ENCODE measurements at places on chromosomes 6 and 20.

DNA sequence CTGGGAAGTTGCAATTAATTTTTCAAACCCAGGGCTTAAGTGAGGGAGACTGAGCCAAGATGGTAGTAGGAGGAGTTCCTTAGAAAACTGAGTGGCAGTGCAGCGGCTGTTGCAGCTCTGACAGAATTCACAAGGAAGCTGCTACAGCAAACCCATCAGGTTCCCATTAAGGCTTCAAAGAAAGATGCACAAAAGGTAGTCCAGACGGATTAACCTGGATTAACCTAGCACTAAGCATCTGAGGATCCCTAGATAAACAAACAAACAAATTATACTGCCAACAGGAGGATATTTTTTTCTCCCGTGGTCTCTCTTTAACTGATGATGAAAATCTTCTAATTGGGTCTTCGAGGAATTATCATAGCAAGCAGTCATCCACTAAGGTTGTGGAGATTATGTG lies 5.2 kb downstream of the TENT5A start:
- DNase-seq = no peak

DNA sequence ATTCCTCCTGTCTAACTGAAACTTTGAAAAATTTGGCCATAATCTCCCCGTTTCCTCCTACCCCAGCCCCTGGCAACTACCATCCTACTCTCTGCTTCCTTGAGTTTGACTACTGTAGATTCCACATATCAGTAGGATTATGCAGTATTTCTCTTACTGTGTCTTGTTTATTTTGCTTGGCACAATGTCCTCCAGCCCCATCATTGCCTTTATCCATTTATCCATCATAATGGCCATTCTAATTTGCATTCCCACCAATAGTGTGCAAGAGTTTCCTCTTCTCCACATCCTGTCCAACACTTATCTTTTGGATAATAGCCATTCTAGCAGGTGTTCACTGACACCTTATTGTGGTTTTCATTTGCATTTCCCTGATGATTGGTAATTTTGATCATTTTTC lies 202.3 kb downstream of the THBS2 start:
- DNase-seq = no peak

- no peak for DNase-seq
Observed at GRCh38 chr6:16420715-16421461, 182.5 kb downstream of the GMPR start.

- DNase-seq = no peak
Observed at GRCh38 chr20:35200267-35200666, 26.2 kb upstream of the MMP24 start.

GRCh38 chr6:36820700-36821580 lies 18.3 kb downstream of the CPNE5 start:
- no peak for DNase-seq

- no peak for DNase-seq
Observed at GRCh38 chr6:33604941-33605854, 15.9 kb upstream of the ITPR3 start.

GRCh38 chr20:43196243-43196642 lies 6.5 kb upstream of the PTPRT start:
- DNase-seq = no peak

GRCh38 chr20:51363378-51363777 lies 179.1 kb downstream of the NFATC2 start:
- no peak for DNase-seq

- DNase-seq = no peak
Observed at GRCh38 chr20:37277253-37277593, 12.2 kb upstream of the MANBAL start.

DNA sequence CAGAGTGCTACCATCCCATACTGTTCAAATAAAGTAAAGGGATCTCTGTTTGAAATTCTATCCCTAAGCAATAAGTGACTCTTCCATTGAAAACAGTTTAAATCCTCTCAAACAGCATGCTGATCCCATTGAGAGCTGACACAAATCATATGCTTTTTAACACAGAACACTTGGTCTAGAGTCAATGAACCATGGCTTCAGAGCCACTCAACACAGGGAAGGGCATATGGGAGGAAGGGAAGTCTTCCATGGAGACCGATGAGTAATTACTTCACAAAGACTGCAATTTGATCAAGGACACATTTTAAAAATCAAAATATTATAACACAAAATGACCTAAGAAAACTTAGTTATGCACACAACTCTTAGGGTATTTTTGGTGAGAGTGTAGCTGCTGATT lies 1073.0 kb upstream of the MAP3K7 start:
- DNase-seq = no peak

DNA sequence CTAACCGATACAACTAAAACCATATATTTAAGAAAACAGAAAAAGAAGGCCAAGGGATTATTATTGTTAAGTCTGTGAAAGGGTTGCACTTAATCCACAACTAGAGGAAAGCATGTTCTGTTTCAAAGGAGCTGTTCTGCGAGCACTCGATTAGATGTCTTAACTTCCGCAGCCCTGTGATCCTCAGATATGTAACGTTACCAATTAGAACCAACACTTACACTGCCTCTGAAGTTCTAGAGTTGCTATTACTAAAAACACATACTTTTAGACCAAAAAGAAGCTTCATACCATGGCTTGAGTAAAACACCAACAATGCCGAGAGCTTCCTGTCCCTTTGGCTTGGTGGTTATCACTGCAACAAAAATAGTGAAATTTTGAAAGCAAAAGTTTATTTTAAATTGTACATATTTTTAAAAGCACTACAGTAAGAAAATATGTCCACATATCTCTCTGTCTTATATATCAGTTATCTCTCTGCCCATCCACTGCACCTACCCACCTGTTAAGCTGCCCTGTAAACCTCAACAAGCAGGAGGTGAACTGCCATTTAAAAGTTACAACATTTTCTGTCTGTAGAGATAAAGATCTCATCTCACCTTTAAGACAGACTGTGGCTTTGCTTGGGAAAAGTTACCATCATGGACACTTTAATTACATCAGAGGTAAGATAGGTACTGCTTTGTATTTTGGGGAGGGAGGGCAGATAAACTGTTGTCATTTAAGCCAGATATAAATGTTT lies 7.1 kb upstream of the DUSP22 start:
- no peak for DNase-seq

GRCh38 chr6:18596531-18596835 lies 209.3 kb downstream of the RNF144B start:
- DNase-seq = no peak

DNA sequence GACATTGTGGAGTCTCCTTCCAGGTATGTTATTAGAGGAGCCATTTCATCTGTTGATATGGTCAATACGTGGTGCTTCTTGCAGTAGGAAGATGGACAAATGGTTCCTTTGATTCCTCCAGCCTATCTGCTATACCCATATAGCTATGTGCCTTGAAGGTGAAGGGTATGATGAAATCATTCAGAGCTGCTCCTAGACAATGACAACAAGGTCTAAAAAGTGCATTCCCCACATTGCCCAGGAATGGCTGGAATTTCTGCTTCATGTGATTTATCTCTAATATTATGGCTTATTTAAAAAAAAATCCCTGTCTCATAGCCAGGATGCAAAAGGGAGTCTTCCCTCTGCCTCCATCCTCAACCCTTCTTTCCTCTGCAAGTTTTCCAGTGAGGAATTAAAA lies 14.1 kb downstream of the DAAM2 start:
- no peak for DNase-seq

DNA sequence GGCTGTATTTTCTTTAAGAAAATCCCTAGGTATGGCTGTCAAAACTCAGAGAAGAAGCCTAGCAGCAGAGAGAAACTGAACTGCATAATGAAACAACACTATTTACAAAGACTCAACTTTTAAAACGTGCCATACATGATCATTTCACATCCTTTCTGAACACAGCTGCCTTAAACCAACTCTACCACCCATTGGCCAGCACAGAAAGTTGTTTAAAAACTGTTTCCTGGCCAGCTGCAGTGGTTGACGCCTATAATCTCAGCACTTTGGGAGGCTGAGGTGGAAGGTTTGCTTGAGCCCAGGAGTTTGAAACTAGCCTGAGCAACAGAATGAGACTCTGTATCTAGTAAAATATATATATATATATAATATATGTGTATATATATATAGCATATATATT lies 336.4 kb upstream of the SOX4 start:
- DNase-seq = no peak

- no peak for DNase-seq
Observed at GRCh38 chr6:73560182-73560732, 39.4 kb upstream of the EEF1A1 start.

DNA sequence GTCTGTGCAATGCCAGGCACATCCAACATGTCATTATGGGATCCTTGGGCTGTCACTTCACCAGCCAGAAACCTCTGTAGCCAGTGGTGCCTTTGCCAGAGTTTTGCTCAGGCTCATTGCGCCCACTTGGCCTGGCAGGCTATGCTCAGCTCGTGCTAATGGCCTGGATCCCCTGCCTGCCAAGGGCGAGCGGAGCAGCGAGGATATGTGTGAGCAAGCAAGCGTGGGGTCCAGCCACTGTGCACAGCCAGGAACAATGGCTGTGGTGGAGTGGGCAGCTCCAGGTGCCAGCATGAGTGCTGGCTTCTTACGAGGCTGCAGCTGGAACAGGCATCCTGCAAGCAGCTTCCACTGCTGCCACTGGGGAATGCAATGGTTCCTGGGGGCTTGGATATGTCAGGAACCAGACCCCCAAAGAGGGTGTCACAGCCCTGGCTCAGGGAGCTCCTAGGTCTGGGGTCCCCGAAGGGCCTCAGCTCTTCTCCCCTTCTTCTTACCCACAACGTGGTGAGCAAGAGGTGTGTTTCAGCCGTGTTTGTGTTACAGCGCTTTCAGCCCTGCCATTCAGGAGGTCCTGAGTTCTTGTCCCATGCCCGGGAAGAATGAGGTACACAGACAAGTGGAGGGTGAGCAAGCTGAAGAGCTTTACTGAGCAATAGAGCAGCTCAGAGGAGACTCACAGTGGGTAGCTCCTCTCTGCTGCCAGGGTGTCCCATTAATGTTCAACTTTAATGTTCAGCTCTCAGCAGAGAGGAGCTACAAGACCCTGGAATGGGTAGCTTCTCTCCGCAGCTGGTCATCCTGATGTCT lies 22.3 kb upstream of the TOP1 start:
- DNase-seq = no peak

- no peak for DNase-seq
Observed at GRCh38 chr6:49668083-49668511, 31.5 kb upstream of the RHAG start.

DNA sequence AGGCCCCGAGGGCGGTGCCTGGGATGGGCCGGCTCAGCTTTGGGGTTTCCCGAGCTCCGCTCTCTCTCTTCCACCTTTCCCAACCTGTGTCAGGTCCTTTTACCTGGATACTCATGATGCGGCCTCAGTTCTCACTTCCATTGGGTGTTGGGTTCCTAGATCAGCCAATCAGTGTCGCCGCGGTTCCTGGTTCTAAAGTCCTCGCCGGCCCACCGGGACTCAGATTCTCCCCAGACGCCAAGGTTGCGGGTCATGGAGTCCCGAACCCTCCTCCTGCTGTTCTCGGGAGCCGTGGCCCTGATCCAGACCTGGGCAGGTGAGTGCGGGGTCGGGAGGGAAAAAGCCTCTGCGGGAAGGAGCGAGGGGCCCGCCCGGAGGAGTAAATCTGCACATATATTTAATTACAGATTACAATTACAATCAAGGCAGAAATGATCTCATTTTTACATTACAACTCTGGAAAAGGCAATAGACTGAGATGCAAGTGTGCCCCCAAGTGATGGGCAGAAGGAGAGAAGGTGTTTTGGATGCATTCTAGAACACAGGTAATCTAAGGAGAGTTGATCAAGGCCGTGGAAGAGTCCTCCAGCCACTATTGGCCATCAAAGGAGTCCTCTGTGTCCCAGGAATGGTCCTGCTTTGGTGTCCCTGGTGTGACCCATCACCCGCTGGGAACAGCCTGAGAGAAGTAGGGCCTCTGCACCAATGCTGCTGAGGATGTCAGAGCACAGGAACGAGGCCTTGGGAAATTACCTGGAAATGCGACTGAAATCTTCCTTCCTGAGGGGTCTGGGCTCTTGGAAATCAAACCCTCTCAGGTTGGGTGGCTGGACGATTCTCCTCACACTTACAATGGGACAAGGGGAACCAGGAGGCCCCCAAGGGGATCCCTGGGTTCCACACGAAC lies 34.7 kb upstream of the MICB start:
- peak; percentile 85 for DNase-seq

DNA sequence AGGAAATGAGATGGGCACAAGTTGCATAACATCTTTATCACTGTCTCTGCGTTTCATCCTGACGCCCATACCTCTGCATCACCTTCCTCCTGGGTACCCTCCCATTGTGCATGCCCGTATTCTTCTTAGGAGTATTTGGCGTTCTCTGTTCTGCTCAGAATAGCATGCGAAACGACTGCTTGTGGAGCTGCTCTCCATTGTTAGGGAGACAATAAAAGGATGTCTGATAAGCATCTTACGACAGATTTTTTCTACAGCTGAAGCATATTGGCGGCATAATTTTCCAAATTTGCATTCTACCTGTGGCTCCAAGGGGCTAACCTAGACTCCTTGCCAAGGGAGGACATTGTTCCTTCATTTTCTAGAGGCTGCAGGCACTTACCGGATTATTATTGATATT lies 118.6 kb downstream of the EDN1 start:
- DNase-seq = no peak

DNA sequence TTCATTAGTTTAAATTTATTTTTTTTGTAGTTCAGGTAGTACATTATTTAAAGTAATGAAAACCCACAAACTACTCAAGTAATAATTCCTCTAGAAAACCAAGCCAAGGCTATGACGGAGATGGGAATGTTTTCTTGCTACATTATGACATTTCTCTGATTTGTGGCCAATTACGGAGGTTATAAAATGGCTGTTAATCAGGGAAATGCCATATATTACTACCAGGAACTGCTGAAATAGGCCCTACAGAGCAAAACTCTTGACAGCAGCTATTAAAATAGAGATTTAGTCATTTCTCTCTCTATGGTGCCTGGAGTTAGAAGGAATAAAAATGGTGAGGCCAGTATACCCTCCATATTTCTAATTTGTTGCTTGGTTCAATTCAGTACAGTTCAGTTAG lies 280.0 kb downstream of the ARHGAP18 start:
- no peak for DNase-seq

DNA sequence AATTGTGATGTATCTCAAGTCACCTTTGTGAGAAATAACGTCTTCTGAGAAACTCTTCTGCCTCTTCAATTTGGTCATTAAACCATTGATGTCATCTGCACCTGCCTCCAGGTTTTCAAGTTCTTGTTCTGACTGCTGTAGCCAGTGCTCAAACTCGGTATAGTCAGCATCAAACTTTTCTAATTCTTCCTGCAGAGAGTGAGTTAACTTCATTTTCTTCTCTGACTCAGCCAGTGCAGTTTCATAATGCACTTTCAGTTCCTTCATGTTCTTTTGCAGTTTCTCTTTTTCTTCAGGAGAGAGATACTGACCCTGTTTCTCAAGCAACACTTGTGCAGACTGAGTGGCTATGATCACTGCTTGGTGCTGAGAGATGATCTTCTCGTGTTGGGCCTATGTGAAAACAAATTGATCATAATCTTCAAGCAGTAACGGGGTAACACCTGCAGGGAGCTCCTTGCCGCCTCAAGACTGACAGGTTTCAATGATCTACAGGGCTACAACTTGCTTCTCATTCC lies 48.8 kb downstream of the DST start:
- DNase-seq = no peak

- no peak for DNase-seq
Observed at GRCh38 chr6:162211022-162211421, 516.5 kb downstream of the PRKN start.

All from head of caudate nucleus (tissue), 42 donors.